ENCODE measurements at places on chromosomes 4 and X.

DNA sequence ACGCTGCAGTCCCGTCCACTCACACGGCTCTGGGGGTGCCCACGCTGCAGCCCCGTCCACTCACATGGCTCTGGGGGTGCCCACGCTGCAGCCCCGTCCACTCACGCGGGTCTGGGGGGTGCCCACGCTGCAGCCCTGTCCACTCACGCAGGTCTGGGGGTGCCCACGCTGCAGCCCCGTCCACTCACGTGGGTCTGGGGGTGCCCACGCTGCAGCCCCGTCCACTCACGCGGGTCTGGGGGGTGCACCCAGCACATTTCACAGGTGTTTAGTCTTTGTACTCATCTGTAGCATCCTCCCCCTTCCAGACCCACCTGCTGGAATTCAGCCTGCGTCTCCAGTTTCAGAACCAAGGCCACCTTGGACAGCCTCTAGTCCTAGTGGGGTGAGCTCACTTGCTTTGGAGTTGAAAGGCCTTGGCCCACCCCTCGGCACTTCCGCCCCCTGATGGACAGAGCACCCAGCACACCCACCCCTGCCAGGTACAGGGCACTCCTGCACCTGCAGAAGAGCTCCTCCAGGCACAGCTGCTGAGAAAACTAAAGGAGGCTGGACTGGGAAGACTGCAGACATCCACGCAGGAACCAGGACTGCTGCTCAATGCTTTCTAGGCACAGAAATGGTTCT is 73.0 kb downstream of the ABLIM2 start:
- no peak for DNase-seq

DNA sequence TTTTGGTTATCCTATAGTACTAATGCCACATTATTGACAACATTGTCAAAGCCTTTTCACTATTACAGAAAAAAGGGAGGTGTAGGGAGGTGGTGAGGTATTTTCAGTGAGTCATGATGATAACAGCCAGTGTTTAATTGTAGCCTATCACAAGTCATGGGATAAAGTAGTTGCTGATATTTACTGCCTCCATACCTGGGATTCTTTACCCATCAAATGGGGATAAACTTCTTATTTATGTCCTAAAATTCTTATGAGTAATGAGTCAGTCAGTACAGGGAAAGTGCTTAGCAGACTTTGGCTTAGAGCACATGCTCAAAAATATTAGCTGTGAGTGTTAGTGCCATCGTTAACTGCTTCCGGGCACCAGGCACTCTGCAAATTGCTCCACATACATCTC is 25.7 kb downstream of the ADGRG2 start:
- no peak for DNase-seq

- no peak for DNase-seq
These were observed 304.5 kb upstream of the DIPK2B start for GRCh38 chrX:45505214-45505613.

DNA sequence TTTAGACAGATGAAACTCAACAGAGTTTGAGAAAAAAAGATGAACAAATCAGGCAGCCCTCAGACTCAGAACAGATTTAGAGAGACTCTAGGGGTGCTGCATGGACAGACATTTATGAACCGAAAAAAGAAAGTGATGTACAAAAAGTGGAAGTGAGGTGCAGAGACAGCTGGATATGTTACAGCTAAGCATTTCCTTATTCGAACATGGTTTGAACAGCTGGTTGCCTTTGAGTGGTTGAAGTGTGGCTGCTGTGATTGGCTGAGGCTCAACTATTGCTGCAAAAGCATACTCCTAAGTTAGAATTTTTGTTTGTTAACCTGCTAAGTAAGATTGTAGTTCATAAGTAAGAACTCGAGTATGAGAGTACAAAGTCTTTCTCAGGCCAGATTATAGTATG is 331.5 kb upstream of the PABPC4L start:
- DNase-seq, result no peak

GRCh38 chr4:1466034-1466862 is 60.0 kb upstream of the NKX1-1 start:
- no peak for DNase-seq

GRCh38 chr4:182724414-182724813 is 192.8 kb downstream of the DCTD start:
- DNase-seq, result no peak
